ENCODE measurements at places on chromosomes 2 and 18.

DNA sequence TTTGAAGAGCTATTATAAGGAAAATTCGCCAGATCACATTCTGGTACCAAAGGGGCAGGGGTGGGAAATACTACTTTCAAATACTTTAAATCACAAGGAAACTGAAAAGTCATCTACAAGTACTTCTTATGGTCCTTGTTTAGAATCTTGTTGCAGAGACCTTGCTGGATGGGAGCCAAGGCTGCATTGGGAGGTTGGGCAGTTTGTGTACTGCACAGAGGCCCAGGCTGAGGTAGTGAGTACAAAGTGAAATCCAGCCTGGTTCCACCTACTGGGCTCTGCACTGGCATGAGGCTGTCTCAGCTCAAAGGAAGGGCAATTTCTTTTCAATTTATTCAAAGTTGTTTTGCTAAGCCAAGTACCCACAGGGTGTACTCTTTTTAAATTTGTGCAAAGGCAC, 140.3 kb upstream of the DLX2 start:
- DNase-seq: no peak

GRCh38 chr2:240893363-240893844, 2.6 kb downstream of the MAB21L4 start:
- no peak for DNase-seq

GRCh38 chr2:11811036-11811654, 64.7 kb downstream of the LPIN1 start:
- DNase-seq: no peak

DNA sequence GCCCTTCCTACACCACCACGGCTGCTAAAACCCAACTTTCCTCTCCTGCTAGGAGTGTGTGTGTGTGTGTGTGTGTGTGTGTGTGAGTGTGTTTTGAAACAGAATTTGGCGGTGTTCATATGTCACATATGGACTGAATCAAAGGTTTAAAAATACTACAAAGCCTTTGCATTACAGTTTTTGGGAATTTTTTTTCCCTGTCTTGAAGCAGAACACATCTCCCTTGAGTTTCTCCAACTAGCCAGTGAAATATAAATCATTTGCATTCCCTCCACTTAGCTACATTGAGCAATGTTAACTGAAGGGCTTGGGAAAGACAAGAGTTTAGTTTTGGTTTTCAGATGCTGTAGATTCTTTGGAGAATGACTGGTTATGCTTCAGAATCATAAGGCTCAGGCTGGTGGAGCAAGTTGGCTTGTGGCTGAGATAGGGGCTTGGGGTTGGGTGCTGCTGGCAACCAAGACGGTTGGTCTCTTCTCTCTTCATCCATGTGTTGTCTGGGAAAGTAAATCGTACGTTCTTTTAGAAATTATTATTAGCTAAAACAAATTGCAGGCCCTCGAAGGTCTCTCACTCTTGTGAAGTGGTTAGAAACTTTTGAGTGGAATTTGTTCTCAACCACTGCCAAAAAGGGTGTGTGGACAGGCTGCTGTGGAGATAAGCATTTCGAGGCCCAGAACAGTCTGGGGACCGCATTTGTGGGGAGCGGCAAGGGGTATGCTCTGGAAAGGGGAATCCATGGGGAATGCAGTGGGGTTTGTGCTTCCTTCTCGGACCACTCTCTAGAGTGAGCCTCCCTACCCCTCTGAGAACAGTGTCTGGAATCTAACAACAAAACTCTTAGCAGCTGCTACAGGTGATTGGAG, 1.4 kb downstream of the NRP2 start:
- DNase-seq: no peak

DNA sequence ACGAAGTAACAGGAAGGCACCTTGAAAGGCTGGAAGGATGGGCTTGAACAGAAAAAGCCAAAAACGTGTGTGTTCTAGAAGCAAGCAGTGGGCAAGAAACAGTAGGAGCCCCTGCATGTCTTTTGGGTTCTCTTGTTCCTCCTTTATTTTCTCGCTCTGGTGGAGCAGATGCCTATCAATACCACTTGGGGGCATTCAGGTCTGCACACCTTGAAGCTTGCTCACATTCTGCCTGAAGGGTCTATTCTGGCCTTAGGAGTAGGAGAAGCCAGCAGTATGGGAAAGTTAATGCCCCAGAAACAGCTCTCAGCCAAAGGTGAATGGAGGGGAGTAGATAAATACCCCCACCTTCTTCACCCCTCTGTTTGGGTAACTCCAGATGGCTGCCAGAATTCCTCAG, 204.5 kb downstream of the TXNL1 start:
- no peak for DNase-seq

GRCh38 chr2:23452853-23453420, 68.0 kb downstream of the KLHL29 start:
- no peak for DNase-seq

DNA sequence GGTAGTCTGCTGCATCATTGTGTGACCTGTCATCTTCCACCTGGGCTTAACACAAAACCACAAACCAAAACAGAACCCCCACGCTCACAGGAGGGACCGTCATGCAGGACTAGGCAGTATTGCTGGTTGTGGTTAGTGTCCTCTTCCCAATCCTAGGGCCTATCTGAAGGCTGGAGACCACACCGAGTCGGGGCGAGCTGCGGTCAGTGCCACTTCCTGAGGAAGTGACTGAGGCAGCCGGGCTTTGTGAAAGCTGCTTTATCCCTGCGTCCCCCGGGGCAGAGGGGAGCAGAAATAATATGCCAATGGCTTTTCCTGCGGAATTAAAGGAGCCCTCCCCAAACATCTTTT, 22.9 kb downstream of the ZNF532 start:
- DNase-seq: peak; percentile 29

DNA sequence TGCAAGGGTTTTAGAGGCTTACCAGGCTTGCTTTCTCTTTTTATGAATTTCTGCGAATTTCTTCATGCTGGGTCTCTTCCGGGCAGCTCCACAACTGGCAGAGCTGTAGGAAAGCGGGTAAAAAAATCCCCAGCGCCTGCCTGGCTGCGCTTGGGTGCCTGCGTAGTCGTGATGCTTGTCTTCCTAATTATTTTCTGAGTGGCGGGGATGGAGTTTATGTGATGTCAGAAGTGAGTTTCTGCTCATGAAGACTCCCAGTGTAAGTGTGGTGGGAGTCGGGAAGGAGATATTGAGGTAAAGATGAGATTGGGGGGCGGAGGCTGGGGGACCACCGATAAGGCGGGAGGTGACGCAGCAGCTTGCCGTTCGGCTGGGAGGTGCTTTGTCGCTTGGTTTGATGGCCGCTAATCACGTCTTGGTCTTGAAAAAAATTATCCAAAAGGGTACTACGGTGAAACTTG, 229.8 kb downstream of the LDLRAD4 start:
- DNase-seq: no peak

GRCh38 chr18:36141576-36141975, 11.9 kb downstream of the ELP2 start:
- DNase-seq: no peak

DNA sequence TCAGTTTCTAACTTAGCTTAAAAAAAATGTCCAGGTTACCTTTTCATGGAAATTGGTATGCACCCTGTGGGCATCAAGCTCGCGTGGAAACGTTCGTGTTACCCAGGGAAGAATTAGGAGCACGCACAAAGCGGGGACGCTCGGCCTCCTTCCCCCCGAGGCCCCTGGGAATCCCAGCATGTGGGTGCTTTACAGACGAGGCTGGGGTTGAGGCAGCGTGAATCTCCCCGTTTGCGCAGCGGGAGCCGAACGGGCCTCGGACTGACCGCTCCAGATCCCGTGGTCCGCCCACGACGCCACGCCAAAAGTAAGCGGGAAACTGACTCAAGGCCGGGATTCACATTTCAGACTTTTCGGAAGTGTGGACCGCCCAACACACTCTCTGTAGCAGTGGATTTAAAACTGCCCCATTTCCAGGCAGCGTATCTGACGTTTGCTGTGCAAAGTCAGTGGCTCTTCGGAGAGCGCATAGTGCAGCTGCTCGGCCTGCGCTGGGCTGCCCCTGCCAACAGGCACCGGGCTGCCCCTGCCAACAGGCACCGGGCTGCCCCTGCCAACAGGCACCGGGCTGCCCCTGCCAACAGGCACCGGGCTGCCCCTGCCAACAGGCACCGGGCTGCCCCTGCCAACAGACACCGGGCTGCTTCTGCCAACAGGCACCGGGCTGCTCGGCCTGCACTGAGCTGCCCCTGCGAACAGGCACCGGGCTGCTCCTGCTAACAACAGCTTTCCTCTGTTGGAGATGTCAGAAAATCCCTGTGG, 49.7 kb downstream of the SH3YL1 start:
- DNase-seq: no peak

- no peak for DNase-seq
Measured at GRCh38 chr18:26710470-26711096, 154.9 kb downstream of the AQP4 start.

DNA sequence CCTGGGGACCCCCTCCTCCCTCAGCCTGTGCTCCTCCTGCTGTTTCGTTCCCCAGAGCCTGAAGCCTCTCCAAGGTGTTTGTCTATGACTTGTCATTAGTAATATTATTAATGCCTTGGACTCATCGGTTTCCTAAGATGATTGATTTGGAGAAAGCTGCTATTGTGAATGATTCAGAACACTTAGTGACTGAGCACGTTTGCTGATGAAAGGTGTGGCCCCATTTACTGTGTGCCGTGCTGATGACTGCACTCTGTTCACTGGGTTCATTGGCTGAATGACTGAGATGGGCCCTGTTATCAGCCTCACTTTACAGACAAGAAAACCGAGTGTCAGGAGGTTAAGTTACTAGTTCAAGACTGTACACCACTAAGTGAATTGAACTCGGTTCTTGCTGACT, 111.4 kb downstream of the SPP2 start:
- no peak for DNase-seq

DNA sequence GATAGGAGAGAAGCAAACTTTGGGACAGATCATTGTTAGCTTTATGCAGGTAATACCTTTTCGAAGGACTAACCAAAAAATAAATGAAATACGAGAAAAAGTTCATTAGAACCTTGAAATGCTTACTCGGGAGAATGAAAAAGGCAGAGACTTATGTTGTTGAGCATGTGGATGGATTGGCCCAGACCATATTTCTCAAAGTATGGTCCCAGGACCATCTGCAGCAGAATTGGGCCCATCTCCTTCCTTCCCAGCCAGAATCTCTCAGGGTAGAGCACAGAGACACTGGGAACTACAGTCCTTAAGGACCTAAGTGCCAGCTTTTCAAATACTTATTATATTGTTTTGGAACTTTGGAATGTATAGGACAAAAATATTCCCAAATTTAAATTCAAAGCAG, 50.8 kb downstream of the KCTD18 start:
- DNase-seq: no peak

- no peak for DNase-seq
Measured at GRCh38 chr2:151422917-151423439, 13.3 kb downstream of the RIF1 start.

DNA sequence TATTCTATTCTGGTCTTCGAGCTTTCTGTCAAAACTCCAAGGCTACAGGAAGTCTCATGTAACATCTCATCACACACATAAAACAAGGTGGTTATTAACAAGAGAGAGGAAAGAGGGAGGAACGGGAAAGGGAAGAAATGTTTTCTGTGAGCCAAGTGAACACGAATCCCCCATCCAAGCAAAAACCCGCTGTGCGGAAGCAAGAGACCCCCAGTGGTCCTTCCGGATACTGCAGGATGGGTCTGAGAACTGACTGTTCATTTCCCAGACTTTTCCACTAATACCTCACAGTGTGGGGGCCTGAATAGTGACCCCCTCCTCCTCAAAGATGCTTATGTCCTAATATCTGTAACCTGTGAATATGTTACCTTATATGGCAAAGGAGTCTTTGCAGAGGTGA, 19.0 kb upstream of the DIPK1C start:
- peak; percentile 18 for DNase-seq
